ENCODE measurements at places on chromosomes 2 and 18.

DNA sequence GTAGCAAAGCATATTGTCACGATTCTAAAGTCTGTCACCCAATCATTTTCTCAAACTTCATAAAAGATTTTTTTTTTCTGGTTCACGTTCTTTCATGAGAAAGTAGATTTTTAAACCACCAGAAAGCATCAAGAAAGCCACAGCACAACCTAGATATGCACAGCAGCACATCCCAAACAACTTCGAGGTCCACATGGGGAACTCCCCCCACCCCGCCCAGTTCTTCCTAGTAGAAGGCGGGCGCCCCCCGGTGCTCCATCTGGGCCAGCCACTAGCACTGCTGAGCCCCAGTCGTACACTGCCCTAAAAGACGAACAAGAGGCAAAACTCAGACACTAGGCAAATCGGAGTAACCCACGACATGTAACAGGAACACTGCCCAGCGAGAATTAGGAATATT is 15.5 kb downstream of the HDLBP start:
- peak; percentile 22 for DNase-seq

- no peak for DNase-seq
Observed at GRCh38 chr2:240949791-240950705, 43.9 kb downstream of the CROCC2 start.

- no peak for DNase-seq
Observed at GRCh38 chr2:138237667-138238384, 263.7 kb upstream of the SPOPL start.

- no peak for DNase-seq
Observed at GRCh38 chr2:109129921-109130722, 1.1 kb downstream of the SH3RF3 start.

GRCh38 chr2:42127425-42128424 is 41.4 kb upstream of the EML4 start:
- no peak for DNase-seq

DNA sequence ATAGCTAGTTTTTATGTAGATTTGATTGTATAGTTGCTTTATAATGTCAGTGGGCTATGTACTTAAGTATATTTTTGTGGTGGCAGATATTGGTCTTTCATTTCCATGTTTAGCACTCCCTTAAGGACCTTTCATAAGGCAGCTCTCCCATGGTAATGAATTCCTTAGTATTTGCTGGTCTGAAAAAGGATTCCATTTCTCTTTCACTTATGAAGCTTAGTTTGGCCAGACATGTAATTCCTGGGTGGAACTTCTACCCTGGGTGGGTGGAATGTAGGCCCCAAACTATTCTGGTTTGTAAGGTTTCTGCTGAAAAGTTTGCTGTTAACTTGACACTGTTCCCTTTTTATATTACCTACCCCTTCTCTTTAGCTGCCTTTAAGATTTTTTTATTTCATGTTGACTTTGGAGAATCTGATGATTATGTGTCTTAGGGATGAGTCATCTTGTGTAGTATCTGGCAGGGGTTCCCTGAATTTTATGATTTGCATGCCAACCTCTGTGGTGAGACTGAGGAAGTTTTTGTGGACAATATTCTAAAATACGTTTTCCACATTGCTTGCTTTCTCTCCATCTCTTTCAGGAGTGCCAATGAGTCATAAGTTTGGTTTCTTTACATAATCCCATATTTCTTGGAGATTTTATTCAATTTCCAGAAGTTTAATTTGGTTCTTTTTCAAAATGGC is 65.4 kb upstream of the VRK2 start:
- DNase-seq = no peak
